ENCODE measurements at places on chromosomes 3 and 15.
A peak's percentile ranks its signal among the peaks of the same experiment; 100 is the strongest.

DNA sequence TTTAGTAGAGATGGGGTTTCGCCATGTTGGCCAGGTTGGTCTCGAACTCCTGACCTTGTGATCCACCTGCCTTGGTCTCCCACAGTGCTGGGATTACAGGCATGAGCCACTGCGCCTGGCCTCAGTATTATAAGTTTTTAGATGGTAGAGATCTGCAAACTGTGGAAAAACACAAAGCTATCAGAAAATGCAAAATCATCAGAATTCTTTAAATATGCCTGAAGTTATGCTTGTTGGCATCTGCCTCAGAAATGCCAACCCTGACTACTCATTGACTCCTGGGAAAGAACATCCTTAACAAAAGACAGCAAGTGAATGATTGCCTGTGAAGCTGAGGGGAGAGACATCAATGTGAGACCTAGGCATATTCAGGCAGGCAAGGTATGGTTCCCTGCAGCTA lies 94.3 kb upstream of the MB21D2 start:
- no peak for DNase-seq

- DNase-seq: no peak
These were observed 37.8 kb upstream of the IL20RB start for GRCh38 chr3:136919799-136920580.

DNA sequence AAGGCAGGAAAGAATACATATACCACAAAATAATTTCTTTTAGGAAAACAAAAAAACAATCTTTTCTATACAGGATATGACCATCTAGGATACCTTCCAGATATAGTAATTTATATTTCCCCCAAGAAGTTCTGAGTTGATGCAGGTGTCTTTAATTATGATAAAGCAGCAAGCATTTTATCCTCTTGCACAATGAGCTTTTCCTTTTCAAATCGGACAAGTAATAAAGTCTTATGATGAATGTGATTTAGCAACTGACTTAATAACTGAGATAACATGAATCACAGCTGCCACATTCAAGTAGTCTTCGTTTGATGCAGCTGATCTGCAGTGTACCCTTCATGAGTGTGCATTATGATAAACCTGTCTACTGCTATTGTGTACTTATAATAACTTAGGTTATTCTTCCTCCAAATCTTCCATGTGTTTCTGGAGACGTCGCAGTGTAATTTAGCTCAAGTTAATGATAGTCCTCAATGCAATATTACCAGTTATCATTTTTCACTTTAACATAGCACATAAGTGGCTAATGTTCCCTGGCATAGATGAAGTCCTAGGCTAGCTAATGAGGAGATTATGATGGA lies 260.3 kb upstream of the MRPL3 start:
- DNase-seq: no peak

DNA sequence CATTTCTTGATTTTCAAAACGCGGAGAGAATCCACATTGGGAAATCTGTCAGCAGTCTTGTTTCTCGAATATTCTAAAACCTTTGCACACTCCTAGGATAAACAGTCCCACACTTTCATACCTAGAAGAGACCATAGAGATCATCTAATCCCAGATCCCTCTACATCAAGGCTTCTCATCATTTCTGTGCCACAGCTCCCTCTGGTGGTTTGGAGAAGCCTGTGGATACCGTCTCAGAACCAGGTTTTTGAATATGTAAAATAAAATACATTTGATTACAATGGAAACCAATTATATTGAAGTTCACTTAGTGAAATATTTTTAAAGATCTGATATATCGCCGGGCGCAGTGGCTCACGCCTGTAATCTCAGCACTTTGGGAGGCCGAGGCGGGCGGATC lies 211.9 kb upstream of the GOLGA6L4 start:
- DNase-seq: peak; percentile 56

GRCh38 chr15:51735228-51736010 lies 2.0 kb downstream of the LYSMD2 start:
- DNase-seq: no peak
